ENCODE measurements at places on chromosomes 7 and 10.

- no peak for DNase-seq
Measured at GRCh38 chr10:124536496-124537050, 75.0 kb downstream of the LHPP start.

DNA sequence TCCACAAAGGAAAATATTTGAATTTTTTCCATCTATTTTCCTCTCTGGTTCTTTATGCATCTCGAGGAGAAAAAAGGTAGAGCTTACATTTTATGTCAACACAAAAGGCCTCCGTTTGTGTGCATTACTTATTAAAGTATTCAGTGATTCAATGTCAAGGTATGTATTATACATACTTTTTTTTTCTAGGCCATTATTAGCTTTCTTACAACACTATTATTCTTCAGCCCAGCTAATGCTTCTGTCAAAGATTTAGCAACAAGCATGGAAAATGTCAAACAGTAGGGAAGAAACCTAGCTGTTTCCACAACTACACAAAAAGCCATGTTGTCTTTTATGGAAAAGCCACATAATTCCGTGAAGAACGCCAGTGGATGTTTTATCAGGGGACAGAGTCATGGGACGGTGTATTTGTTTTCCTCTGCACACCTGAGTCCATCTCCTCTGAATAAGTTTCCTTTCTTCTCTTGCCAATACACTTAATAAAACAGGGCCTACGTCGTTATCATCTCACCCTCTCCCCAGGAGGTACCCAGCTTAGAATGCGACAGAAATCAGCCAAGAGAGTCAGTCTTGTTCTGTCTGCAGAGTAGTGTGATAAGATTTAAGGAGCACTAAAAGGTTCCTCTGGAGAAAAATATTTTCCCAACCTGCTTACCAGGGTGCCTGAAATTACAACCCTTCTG is 209.7 kb upstream of the AUTS2 start:
- no peak for DNase-seq

- DNase-seq, result no peak
Measured at GRCh38 chr7:157515342-157516041, 178.7 kb downstream of the DNAJB6 start.

GRCh38 chr10:74333174-74333573 is 182.2 kb downstream of the ADK start:
- no peak for DNase-seq

DNA sequence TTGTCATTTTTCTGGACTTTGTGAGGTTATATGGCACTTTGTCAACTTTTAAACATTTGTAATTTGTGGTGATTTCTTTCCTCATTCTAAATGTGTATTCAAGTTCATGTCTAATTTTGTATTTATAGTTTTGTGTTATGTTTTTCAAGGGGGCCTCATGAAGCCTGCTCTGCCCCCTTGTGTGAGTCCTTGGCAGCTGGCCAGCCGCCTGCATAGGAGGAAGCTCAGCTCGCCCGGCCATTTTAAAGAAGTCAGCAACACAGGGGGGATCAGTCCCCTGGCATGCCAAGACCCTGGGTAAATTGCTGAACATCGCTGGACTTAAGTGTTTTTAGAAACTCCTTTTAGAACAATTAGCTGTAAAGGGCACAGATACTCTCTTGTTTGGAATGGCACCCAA is 123.0 kb downstream of the ANLN start:
- no peak for DNase-seq

- no peak for DNase-seq
Measured at GRCh38 chr7:80134115-80134535, 506 bp upstream of the GNAI1 start.

GRCh38 chr7:121000081-121000983 is 11.8 kb downstream of the CPED1 start:
- DNase-seq, result no peak

DNA sequence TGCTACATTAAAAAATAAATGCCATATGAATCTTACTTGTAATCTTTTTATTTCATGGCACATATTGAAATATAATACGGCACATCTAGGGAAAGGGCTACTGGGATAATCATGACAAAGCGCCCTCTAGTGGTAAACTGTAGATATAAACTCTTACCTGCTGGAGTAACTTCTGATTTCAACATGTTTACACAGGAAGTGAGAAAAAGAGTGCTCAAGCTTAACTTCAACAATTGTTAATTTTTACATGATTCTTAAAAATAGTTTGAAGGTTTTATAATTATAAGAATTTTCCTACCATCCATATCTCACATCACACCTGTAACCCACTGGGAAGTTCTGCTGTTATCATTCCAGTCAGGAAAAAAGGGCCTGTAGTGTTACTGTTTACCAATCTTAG is 2.0 kb upstream of the HEPACAM2 start:
- DNase-seq, result peak; percentile 31

- DNase-seq, result no peak
Measured at GRCh38 chr7:129559564-129559963, 52.0 kb upstream of the NRF1 start.

- DNase-seq, result no peak
Measured at GRCh38 chr10:86401588-86402282, 35.1 kb upstream of the GRID1 start.

- DNase-seq, result no peak
Measured at GRCh38 chr7:151081170-151082101, 827 bp upstream of the FASTK start.

DNA sequence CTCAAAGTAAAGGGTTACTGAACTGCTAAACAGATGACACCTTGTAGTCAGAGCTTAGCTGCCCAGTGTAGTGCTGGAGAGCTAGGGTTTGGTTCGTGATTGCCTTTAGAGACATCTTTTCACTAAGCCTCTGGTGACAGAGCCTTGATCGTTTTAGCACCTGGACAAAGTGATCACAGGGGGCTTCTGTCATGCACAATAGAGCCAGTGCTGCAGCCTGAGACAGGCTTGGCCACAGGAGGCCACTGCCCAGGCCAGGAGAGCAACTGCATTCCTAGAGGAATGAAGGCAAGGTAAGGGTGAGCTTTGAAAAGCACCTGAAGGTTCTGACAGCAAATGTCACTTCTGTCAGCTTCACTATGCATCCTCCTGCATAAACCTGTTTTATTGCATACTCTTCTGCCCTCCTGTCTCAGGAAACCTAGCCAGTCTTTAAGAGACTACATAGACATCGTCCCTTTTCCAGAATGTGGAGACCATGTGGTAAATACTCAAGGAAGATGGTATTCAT is 122.9 kb downstream of the NPY start:
- DNase-seq, result no peak

DNA sequence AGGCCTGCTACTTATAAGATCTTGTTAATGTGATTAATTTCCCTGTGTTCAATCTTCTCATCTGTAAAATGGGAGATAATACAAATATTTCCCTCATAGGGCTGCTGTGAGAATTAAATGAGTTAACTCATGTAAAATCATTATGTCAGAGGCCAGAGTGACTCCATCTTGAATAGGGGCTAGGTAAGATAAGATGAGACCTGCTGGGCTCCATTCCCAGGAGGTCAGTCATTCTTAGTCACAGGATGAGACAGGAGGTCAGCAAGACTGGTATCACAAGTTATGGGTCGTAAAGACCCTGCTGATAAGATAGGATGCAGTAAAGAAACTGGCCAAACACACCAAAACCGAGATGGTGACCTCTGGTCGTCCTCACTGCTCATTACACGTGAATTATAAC is 200.7 kb downstream of the CYP26A1 start:
- DNase-seq, result no peak

DNA sequence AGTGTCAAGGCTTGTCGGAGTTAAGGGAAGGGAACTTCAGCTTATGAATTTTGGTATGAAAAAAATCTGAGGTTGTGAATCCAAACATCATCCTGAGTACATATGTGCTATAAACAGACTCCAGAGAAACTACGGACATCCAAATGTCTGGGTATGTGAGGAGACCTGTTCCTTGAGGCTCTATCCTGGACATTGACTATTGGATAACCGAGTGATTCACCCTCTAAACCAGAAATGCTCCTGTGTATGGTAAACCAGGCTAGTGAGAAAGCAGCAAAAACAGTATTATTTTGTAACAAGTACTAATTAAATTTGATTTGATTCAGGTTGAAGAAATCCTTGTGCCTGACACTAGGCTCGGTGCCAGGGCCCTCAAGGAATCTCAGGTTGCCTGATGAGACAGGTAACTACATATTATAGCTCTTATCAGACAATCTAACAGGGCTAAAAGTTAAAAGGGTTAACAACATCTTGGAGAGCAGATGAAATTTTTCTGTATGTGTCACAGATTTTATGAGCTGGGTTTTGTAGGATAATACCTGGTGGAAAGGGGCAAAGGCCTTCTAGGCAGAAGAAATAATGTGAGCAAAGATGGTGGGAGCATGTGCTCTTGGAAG is 10.4 kb upstream of the STOX1 start:
- DNase-seq, result no peak
